SK-N-MC (cell line): ENCODE measurements at places on chromosomes 7 and 10.

GRCh38 chr7:18534481-18534880, 38.9 kb downstream of the HDAC9 start:
- no peak for DNase-seq

- no peak for DNase-seq
These were observed 869.4 kb upstream of the PHF14 start for GRCh38 chr7:10104292-10104691.

DNA sequence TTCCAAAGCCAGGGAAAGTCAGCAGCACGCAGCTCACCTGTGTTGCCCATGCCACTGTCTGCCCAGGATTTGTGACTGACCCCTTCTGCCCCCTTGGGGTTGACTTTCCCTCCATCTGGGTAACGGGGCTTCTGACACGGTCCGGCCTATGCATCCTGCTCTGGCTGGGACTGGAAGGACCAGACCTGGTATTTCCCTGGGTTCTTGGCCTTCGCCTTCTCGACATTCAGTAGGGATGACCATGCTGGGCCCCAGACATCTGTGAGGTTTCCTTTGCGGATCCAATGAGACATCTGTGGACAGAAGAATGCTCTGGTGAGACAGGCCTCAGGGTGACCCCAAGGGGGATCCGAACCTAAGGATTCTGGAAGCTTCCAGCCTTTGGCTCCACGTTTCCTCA, 34.2 kb upstream of the ZNF716 start:
- DNase-seq, result no peak

DNA sequence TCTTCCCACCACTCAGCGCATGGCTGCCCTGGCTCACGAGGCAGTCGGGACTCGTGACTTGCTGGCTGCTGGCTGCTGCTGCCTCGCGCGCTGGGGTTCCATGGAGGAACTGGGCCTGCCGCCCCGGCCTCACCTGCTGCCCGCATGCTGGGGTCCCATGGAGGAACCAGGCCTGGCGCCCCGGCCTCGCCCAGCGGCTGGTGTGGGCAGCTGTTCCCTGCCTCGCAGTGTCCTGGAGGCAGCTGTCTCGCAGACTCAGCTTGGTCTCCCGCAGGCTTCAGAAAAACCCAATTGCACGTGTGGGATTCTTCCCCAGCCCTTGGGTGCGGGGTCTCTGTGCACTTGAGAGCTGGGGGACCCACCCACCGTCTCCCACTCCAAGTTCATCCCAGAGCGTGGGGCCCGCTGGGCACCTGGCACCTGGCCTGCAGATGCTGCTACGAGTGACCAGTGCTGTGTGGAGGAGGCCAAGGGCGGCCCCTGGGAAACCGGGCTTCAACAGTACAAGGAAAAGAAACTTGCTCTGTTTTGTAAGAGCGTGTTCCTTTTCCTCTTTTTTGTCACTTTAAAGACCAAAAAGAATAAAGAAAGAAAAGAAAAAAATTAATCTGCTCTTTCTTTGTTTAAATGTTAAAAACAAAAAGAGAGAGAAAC, 20.4 kb downstream of the PWWP2B start:
- no peak for DNase-seq

- no peak for DNase-seq
These were observed 29.7 kb downstream of the AP3M1 start for GRCh38 chr10:74120911-74121310.

- no peak for DNase-seq
These were observed 65.2 kb downstream of the AOAH start for GRCh38 chr7:36659172-36659516.

DNA sequence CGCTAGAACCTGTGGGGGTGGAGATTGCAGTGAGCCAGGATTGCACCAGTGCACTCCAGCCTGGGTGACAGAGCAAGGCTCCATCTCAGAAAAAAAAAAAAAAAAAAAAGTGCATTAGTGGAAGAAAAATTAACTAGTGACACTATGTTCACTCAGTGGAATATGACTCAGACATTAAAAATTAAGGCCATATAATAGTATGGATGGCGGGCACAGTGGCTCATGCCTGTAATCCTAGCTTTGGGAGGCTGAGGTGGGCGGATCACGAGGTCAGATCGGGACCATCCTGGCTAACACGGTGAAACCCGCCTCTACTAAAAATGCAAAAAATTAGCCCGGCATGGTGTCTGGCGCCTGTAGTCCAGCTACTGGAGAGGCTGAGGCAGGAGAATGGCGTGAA, 3.4 kb downstream of the PHYH start:
- no peak for DNase-seq

- DNase-seq, result no peak
These were observed 86.0 kb upstream of the RET start for GRCh38 chr10:42990721-42991441.

DNA sequence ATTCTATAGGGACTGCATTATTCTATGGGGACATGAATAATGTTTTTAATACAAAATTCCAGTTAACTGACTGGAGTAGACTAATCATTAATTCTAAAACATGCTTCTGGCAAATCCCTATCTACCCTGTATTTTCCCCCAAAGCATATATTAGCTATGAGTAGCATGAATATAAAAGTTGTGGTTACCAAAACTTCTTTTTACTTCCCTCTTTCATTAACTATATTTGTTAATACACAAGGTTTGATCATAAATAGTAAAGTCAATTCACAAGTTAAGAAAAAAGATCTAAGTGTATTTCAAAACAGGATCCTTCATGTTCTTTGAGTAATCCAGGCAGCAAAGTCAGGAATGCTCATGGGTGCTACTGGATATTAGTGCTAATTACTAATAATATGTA, 2.9 kb upstream of the RALA start:
- DNase-seq, result no peak

DNA sequence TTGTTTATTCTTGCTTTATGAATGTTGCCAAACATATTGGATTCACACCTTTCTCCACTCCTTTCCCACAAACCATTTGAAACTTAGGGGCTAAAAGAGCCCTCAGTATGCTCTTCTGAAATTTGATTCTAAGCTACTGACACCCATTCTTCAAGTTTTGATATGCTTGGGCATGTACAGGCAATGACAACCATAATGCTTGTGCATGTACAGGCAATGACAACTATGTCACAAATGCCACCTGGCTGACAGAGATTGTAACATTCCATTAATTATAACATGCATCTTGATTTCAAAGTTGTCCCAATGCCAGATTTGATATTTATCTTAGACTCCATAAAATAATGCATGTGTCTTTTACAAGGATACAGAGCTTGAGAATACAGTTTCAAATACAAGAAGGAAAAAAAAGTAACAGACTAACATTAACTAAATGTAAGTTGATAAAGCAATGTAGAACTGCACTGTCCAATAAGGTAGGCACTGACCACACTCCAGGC, 17.5 kb upstream of the CDK1 start:
- DNase-seq, result no peak

DNA sequence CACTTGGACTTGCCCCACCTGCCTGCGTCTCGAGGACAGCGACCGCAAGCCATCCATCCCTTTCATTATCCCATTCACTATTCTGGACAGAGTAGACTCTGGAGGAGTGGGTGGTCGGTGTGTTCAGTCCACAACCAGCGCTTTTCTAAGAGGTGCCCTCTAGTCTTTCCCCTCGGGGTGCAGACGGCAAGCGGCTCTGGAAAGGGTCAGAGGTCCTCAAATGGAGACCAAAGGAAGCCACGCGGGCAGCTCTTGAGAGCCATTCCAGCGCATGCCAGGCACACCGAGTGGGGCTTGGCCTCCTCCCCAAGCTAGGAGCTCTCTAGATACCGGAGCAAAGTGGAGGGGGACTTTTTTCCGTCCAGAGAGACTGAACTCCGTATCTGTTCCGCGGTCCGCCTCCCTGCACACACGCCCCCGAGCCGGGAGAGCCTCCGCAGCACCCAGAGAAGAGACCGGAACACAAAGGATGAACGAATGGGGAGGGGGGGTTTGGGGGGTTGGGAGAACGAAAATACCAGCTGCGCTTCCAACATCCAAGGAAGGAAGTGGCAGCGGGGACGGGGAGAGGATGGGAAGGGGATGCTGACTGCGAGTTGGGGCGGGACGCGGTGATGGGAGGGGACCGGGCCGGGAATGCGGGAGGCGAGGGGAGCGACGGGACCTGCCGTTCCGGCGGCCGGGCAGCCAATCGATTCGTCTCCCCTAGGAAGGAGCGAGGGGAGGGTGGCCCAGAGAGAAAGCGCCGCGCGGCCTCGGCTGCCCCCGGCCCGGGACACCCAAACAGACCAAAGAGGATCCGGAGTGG, 515 bp downstream of the GSDME start:
- no peak for DNase-seq

DNA sequence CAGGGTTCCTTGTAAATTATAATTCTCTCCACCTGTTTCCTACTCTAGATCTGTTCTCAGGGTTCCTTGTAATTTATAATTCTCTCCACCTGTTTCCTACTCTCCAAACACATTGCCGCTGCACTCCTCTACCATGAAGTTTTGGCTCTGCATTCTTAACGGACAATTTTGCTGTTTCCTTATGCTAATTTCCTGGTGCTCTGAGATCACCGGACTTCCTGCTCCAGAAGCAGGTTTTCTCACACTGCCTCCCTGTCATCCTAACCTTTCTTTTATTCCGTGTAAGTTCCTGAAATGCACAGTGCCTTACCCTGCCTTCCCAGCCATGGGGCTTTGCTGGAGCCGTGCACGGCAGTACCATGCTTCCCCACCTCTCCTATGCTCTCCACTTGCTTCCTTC, 256.8 kb downstream of the PLXNA4 start:
- no peak for DNase-seq

- no peak for DNase-seq
These were observed 88.1 kb downstream of the HIP1 start for GRCh38 chr7:75650681-75651080.

DNA sequence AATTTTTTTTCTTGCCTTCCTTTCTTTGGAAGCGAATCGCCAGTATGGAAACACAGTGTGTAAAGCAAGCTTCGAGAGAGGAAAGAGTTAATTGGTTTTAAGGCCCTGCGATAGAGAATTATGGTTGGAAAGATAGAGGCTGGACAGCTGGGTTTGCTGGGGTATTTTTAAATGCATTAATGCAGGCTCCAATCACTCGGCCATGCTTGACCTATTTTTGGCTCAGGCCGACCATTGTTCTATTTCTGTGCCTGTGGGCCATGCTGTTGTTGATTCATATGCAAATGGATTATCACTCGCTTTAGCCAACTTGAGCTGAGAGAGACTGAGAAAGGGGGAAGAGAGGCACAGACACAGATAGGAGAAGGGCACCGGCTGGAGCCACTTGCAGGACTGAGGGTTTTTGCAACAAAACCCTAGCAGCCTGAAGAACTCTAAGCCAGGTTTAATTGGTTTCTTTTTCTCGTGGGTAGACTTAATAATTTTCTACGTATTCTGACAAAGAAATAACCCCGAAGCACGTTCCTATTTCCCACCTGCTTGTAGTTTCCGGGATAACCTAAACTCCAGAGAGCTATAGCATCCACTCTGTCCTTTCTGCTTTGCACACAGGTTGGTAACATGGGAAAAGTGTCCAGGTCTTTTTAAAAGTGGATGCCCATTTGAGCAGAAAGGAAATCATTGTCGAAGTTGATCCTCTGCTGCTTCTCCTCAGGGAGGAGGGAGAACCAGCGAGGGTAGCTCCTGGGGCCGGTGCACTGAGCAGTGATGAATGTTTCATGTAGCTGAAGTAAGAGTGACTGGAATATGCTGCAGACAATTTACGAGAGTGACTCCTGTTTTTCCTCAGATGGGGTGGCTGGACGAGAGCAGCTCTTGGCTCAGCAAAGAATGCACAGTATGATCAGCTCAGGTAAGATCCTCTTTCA, at the start of gene HDAC9:
TSS of gene HDAC9 (plus strand) at position 338 of the 929 bp plus-strand sequence. CDS start at position 892, 554 bp downstream.
- DNase-seq, result no peak

- no peak for DNase-seq
These were observed 13.1 kb upstream of the SP8 start for GRCh38 chr7:20799566-20800366.

GRCh38 chr7:122225874-122226273, 78.7 kb downstream of the FEZF1 start:
- no peak for DNase-seq

- no peak for DNase-seq
These were observed 13.9 kb downstream of the TSPAN14 start for GRCh38 chr10:80468002-80468401.

DNA sequence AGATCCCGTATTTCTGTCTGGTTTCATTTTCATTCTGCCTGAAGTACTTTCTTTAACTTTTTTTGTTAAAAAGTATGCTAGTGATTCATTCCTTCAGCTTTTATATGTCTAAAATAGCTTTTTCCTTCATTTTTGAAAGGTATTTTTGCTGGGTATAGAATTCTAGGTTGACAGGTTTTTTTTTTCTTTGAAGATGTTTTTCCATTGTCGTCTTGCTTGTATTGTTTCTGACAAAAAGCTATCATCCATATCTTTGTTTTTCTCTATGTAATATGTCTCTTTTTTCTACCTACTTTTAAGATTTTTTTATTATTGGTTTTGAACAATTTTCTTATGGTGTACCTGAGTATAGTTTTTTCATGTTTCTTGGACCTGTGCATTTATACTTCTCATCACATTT, 8.2 kb downstream of the CUTC start:
- DNase-seq, result no peak

DNA sequence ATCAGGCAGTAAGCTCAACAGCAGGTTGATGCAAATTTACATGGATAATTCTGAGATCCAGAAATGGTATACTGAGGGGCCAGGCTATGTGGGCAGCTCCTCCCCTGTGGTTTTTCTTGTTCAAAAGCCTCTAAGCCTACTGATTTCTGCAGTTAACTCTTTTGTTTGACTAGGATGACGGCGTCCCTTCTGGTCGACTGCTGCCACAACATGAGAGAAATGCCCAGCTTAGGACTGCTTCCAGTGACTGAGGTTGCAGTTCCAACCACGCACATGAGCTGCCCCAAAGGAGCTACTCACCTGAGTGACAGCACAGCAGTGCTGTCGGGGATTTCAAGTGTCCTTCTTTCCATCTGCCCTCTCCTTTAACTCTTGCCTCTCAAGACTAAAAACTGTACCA, 973.0 kb upstream of the GHITM start:
- no peak for DNase-seq

DNA sequence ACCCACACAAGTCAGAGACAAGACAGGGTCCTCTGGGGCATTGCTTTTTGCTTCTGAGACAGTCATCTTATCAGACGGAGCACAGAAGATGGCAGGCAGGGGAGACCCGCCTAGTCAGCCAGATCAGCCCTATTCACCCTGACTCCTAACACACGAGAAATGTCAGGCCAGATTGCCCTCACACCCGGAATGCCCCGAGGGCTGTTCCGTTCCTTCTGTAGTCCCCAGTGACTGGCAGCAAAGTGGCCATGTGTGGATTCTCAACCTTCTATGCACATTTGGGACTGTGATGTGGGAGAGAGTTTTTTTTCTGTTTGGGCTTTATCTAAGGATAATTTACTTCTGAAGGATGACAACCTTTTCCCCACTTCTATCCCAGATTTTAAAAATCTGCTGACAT, 35.5 kb upstream of the TBX20 start:
- DNase-seq, result no peak

DNA sequence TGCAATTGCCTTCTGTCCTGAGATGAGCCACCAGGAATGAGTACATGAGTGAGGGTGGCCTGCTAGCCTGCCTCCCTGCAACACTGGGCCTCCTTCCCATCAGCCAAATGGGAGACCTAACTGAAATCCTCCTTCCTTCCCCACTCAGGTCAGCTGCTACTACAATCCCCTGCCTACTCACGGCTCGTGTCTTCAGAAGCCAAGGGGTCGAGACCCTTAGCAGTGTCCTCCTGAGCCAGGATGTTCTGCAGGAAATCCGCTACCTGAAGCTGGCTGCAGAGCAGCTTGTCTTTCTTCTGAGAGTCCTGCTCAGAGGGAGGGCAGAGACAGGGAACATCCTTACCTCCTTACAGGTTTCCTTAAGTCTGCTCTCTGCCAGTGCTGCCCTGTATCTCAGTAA, 1.2 kb downstream of the ZWINT start:
- no peak for DNase-seq

- DNase-seq, result no peak
These were observed 3.4 kb upstream of the FIS1 start for GRCh38 chr7:101248276-101248675.
